CD14-positive monocyte (primary cell): ENCODE measurements at places on chromosomes 2 and 18.

DNA sequence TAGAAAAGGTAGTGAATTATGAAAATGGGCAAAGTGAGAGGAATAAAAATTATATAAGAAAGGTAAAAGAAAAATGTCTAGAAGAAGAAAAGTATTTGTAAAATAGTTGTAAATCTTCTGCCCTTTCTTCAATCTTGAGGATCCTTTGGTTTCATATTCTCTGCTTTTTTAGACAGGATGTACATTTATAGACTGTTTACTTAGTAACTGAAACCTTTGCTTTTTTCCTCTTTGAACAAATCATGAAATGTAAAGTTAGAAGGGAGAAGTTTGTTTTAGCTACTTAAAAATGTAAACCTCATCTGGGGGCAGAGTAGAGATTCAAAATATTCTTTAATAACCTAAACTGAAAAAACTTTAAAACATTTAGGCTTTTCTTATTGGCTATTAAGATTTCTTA lies 150.4 kb upstream of the ITGA4 start:
- no peak for DNase-seq

- DNase-seq, result peak; percentile 91
Observed at GRCh38 chr2:25362434-25363145, 20.9 kb upstream of the DNMT3A start.

DNA sequence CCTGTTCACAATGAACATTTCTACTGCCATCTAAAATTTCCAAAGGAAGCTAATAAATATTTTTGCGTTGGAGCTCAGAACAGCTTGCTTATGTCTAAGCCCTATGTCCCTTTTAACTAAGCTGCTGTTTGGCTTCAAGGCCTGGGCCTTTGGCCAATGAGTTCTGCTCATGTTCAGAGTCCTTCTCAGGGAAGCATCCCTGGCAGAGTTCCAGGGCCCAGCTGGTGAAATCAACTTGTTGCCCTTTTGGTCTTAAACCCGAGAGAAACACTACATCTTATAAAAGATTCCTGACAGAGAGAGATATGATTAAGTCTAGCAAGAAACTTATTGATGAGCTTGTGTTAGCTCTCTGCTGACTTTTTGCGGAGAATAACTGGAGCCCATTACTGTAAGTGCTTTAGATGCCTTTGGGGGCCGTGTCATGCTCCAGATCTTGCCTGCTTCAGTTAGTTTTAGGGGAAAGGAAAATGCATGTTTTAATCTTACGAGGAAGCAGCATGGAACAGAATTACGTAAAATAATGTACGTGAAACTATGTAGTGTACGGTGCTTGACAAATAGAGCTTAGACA lies 102.5 kb upstream of the NOSTRIN start:
- DNase-seq, result no peak

DNA sequence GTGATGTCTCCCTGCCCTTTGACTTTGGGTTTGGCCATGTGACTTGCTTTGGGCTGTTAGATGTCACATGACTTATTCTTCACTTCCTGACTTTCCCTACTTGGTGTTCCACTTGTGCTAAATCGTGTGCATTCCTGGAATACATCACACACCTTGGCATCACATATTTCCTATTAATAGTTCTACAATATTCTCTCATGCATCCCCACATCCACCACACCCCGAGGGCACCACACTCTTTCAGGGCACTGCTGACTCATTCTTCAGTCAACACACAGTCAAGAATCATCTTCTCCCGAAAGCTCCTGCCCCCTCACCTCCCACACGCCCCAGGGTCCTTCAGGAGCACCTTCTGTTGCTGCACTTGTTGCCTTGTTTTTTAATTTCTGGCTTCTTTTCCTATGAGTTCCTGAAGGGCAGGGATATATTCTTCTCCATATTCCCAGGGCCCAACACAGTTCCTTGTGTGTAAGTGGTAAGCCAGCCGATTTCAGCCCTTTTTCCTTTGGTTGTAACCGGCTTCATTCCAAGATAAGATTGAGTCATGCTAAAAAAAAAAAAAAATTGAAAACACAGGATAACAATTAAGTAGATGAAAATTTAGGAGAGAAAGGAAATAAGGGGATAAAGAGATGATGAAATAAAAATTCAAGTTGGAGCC lies 341.4 kb downstream of the SLC4A3 start:
- no peak for DNase-seq

DNA sequence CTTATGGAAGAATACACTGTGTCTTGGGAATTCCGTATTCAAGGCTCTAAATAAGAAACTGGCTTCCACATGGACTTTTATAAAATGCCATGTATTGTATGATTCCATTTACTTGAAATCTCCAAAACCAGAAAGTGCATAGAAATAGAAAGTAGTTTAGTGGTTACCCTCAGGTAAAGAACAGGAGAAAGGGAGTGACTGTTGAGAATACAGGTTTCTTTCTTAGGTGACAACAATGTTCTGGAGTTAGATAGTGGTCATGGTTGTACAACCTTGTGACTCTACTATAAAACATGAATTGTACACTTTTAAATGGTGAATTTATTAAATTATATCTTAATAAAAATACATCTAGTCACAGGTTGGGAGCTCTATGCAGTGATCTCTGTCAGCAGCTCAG lies 481.8 kb downstream of the SPAG16 start:
- DNase-seq, result no peak

DNA sequence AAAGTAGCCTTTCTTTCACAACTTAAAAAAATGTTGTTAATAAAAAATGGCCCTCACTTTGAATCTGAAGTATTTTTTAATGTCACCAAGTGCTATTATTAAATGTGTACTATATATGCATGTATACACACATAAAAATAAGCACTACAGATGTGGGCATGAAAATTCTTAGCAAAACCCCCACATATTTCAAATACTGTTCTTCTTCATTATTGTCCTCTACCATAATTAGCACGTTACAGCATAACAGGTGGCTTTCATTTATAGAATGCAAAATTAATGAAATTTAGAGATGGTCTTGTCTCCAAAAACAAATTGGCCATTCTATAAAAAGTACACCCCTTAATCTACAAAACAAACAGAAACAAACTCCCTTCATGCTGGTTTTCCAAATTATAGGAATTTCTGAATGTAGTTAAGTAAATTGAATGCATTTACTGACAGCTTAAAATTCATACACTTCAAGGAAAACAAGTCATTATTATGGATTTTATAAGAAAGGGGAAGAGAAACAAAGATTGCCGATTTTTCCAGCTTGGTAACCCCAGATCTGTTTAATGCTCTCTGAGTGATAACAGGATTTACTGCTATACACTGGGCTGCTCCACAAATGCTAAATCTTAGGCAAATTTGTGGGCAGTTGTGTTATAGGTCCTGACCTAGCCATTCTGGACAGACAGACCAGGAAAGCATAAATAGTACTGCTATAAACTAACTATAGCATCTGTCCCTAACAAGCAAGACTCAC lies 67.2 kb downstream of the SPRED2 start:
- DNase-seq, result peak; percentile 25

- no peak for DNase-seq
Observed at GRCh38 chr18:62346333-62347088, 21.4 kb downstream of the TNFRSF11A start.

DNA sequence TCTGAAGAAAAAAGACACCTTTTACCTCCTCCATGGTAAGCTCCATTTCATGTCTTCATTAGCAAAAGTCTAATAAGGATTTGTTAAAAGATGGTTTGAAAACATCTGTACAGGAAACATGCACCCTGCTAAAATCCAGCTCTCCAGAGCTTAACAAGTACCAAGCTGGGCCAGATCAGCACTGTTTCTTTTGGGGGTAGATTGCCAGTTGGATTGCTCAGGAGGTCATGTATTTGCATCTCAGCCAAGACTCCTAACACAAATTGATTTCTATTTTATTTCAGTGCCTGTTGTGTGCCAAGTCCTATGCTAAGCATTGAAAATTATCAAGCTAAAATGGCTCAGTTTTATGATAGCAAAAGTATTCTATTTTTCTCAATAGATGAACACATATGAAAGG lies 3.4 kb upstream of the TMEM182 start:
- DNase-seq, result no peak

DNA sequence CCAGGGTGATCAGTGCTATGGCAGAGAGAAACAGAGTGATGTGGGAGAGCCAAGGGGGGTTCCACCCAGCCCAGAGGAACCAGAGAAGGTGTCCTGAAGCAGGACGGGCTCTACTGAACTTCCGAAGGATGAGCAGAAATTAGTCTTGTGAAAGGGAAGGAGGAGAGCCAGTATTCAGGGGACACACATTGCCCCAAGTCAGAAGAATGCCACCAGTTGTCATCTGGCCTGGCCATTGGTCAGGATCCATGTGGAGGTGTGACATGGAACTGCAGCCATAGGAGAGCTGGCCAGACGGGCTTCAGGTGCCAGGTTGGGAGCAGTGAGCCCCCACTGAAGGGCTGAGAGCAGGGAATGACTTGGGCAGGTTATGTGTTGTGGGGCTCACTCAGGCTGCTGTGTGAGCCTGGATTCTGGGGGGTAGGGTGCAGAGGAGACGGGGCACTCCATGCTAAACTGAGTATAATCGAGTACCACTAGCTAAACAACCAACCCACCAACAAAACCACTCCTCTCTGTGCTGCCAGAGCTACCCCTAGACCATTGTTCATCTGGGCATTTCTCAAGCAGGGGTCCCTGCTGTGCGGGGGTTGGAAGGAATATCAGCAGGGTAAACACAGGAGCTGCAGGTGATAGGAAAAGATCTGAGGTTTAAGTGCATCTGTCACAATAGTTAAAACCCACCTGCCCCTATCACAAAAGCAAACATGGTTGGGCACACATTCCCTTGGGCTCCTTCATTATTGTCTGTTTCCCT lies 25.3 kb downstream of the MARCO start:
- DNase-seq, result no peak

DNA sequence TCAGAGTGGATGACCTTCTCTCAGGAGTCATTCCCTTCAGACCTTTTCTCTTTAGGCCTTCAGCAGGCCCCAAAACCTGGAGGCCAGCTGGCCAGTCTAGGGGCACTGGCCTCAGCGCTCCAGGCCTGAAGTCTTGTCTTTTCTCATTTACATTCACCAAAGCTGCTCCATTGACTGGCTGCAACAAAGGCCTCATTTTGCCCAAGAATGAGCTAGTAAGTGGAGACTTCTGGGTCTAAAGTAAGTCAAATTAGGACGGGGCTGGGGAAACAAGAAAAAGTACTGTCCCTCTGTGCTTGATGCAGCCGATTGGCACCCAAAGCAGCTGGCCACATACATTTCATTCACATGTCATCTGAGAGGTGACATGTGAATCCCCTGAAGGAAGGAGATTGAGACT lies 83.8 kb upstream of the RIOK3 start:
- no peak for DNase-seq

- DNase-seq, result no peak
Observed at GRCh38 chr2:86017901-86018896, 87.5 kb downstream of the POLR1A start.

- no peak for DNase-seq
Observed at GRCh38 chr18:37874721-37875120, 309.1 kb upstream of the CELF4 start.

- DNase-seq, result no peak
Observed at GRCh38 chr2:150485114-150485870, 2.2 kb downstream of the RND3 start.

GRCh38 chr2:133817680-133818566 lies 249.7 kb upstream of the NCKAP5 start:
- DNase-seq, result no peak

DNA sequence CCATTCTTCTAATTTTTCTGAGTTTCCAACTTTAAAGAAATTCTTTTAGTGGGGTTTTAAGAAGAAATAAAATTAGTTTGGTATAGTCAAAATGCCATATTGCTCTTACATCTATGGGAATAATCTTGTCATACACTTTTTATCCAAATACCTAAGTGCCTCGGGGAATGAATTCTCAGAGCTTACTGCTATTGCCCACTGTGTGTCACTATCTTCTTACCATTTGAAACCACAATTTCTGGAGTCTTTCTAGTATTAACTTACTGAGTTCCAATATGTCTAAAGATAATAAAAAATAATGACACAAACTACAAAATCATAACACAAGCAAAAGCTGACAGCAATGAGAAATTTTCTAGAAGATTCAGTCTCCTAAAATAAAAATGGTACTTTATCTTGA lies 23.7 kb upstream of the DNAH6 start:
- no peak for DNase-seq

DNA sequence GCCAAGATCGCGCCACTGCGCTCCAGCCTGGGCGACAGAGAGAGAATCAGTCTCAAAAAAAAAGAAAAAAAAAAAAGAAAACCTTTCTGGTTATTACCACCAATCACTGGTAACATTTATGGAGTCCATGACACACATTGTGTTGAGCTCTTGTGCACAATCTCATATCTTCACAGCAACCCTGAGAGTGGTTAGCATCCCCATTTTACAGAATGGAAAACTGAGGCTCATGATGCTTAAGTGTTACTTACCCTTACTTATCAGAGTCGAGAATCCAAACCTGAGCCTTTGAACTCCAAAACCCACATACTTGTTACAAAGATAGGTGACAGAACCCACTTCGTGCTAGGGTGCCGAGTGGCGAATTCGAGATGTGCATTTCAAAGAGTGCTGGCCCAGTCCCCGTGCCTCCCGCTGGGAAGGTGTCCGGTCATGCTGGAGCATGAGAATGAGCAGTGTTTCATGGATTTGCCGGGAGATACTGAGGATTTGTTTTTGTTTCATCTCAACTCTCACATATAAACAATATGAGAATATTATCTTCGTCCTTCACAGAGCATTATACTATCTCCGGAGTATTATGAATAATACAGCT lies 50.9 kb downstream of the CYP27C1 start:
- DNase-seq, result no peak

DNA sequence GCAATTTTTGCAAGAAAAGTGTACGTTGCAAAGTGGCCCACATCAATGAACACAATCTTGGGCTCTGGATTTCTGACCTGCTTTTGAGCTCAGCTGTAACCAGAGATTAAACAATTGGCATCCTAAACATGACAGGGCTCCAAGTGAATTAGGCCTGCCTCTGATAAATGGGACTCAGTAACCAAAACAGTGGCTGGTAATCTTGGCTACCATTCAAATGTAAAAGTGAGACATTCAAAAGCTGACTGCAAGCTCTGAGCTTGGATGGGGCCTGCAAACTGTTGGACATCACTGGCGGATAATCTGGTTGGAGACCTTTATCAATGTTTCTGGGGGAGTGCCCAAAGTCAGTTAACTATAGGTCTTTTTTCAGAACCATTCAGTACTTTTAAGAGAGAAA lies 160.7 kb downstream of the RAB3GAP1 start:
- DNase-seq, result no peak

- no peak for DNase-seq
Observed at GRCh38 chr2:119941981-119942513, 70.8 kb upstream of the EPB41L5 start.

DNA sequence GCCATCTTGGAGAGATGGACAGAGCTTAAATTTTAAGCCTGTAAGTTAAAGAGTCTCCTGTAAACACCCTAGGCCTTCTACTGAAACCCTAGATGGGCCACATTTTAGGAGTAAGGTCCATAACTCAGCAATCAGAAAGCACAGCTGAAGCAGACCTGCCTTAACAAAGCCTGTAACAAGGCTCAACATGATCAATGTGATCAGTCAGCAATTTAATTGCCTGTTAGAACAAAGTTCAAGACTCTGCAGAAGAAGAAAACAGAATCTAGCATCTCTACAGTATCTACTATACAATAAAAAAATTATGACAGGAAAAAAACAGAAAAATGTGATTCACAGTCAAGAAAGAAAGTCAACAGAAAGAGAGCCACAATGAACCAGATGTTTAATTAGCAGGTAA lies 27.1 kb downstream of the SEPTIN10 start:
- DNase-seq, result no peak
